Hepatocyte (in vitro differentiated cells): ENCODE measurements at places on chromosomes 2 and 18.

DNA sequence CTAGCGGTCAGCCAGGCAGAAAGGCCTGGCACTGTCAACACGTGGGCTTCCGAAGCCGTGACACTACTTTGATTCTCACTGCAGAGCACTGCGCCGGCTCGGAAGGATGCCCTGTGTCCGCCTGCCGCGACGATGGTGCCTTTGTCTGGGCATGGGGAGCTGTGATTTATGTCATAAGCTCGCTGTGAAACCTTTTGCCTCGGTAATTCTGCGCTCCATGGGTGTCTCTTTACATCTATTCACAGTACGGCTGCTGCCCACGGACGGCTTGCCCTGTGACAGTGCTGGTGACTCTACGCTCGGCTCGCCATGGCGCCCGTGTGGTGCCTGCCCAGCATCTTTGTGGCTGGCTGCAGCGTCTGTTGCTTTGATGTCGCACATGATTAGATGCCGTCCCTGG lies 43.1 kb upstream of the GBX2 start:
- H3K36me3 ChIP-seq, result no peaks in the 10 kb centered on the region
- no peaks in the 10 kb centered on the region for H3K4me1 ChIP-seq
- no peaks in the 10 kb centered on the region for H3K27me3 ChIP-seq
- DNase-seq, result no peak

- H3K27ac ChIP-seq, result peak overlapping the region; percentile 97
- H3K27me3 ChIP-seq, result no peaks in the 10 kb centered on the region
- no peak for DNase-seq
- H3K4me1 ChIP-seq, result peaks cover 47% of the 10 kb centered on the region
Observed at GRCh38 chr2:43191947-43192516, 34.4 kb downstream of the ZFP36L2 start.

DNA sequence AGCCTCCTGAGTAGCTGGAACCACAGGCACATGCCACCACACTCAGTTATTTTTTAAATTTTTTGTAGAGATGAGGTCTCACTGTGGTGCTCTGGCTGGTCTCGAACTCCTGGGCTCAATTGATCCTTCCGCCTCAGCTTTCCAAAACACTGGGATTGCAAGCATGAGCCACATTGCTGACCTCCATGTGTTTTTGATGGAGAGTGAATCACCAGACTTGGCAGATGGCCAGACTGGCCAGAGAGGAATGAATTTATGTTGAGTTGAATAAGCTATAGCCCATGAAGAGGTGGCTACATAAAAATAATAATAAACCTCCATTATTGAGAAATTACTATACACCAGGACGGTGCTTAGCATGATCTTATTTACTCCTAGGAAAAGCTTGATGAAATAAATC lies 91.5 kb downstream of the MREG start:
- no peaks in the 10 kb centered on the region for H3K27me3 ChIP-seq
- H3K4me3 ChIP-seq, result no peak overlapping the region
- DNase-seq, result peak; percentile 42
- H3K4me1 ChIP-seq, result peaks cover 22% of the 10 kb centered on the region
- no peaks in the 10 kb centered on the region for H3K36me3 ChIP-seq
- no peak overlapping the region for H3K27ac ChIP-seq

GRCh38 chr2:229622495-229623355 lies 91.6 kb downstream of the DNER start:
- H3K36me3 ChIP-seq, result no peaks in the 10 kb centered on the region
- no peak overlapping the region for H3K4me3 ChIP-seq
- H3K27ac ChIP-seq, result no peak overlapping the region
- no peaks in the 10 kb centered on the region for H3K27me3 ChIP-seq

DNA sequence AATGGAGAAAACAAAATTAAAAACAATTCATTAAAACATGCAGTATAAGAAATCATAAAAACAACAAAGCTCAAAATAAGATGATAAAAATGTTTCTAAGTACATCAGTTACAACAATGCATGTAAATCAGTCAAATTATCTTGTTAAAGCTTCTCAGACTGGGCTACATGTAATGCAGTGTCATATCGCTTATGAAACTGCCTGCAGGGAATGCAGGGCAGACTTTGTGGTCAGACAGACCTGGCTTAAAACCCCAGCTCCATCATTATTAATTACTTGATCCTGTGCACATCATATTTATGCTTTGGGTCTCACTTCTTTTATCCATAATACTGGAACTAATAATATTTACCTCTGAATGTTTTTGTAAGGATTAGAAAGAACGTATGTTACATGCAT lies 74.6 kb downstream of the PID1 start:
- H3K4me1 ChIP-seq, result no peaks in the 10 kb centered on the region
- no peaks in the 10 kb centered on the region for H3K36me3 ChIP-seq
- DNase-seq, result no peak
- H3K27ac ChIP-seq, result no peak overlapping the region

DNA sequence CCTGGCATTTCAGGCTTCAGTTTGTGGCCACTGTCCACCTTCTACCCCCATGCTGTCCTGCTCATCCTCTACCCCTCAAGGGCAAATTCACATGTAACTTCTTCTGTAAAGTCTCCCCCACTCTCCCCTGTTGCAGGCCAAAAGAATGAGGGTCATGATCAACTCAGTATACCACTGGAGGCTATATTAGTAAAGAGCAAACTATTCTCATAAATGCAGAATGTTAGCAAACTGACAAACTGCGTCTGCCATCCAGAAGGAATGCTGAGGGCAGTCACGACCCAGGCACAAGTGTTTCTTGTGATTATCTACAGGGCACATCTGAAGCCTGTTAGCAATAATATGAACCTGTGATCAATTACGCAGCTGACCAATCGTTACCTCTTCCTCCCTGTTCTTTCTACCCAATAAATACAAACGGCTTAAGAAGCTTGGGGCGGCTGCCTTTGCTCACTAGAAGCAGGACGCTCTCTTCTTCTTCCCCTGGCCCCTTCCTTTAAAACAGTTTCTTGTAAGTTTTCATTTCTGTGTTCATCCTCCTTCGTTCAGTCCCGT lies 58.3 kb downstream of the SEPTIN10 start:
- DNase-seq, result no peak
- H3K27me3 ChIP-seq, result no peaks in the 10 kb centered on the region
- H3K4me3 ChIP-seq, result no peak overlapping the region
- H3K27ac ChIP-seq, result no peak overlapping the region
- no peaks in the 10 kb centered on the region for H3K4me1 ChIP-seq

- no peak overlapping the region for H3K4me3 ChIP-seq
- DNase-seq, result no peak
- H3K27ac ChIP-seq, result no peak overlapping the region
- no peaks in the 10 kb centered on the region for H3K27me3 ChIP-seq
- no peaks in the 10 kb centered on the region for H3K36me3 ChIP-seq
- no peaks in the 10 kb centered on the region for H3K4me1 ChIP-seq
Observed at GRCh38 chr2:94873362-94874276, 2.4 kb downstream of the TEKT4 start.

DNA sequence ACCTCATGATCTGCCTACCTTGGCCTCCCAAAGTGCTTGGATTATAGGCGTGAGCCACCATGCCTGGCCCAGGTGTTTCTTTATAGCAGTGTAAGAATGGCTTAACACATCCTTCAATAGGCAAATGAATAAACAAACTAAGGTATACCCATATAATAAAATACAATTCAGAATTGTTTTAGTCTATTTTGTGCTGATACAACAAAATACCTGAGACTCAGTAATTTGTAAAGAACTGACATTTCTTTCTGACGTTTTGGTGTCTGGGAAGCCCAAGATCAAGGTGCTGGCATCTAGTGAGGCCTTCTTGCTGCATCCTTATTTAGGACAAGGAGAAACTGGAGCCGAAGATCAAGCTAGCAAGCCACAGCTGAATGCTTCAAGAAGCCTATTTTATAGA lies 1372.1 kb upstream of the DDX18 start:
- H3K4me3 ChIP-seq, result no peak overlapping the region
- no peak for DNase-seq
- H3K27ac ChIP-seq, result no peak overlapping the region

GRCh38 chr2:149038442-149039212 lies at the start of gene LYPD6B:
LYPD6B (plus strand) TSS chr2:149038699; CDS start chr2:149130949, 92,250 bp downstream.
- peak within 1 kb of the TSS; percentile 61 for H3K4me3 ChIP-seq
- DNase-seq, result peak; percentile 84
- H3K36me3 ChIP-seq, result no peaks in the 10 kb centered on the region

DNA sequence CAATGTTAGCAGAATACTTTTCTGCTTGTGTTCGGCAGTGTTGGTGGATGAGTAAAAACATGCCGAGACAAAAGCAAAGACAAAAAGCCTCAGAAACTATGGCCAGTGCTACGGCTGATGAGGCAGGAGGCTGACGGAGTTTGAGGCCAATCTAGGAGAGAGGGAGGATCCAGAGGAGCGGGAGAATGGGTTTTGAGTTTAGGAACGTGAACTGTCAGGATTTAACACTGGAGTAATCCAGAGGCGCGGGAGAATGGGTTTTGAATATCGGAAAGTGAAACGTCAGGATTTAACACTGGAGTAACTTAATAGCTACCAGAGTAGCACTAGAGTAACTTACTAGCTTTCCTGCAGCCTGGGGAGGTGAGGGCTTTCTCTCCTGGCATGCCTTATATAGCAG lies 37.4 kb downstream of the LYPD6B start:
- H3K27me3 ChIP-seq, result no peaks in the 10 kb centered on the region
- no peaks in the 10 kb centered on the region for H3K36me3 ChIP-seq
- no peak for DNase-seq
- peak overlapping the region; percentile 21 for H3K27ac ChIP-seq

DNA sequence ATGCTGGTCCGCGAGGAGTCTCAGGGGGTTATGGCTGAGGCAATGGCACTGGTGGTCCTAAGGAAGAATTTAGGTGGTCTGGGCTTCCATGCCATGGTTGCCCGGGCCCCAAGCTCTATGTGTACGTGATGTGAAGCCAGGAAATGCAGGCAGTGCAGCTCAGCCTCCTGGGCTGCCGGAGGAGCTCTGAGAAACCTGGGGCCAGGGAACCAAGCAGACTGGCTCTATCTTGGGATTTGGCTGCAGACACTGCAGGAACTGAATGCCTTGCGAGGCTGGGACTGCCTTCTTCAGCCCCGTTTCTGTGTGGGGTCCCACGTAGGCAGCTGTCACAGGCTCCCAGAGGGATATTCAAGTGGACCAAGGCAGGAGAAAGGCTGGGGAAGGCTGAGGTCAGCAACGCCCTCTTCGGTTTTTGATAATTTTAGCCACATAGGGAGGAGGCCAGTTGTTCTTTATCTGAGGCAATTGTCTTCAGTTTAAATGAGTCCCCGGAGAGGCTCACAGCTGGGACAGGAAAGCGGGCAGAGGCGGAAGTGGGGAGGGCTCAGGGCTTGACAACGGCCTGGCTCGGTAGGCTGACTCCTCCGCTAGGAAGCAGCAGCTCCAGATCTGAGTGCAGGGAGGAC lies 77.7 kb downstream of the RHOB start:
- H3K27ac ChIP-seq, result peak overlapping the region; percentile 71
- H3K36me3 ChIP-seq, result no peaks in the 10 kb centered on the region
- no peak for DNase-seq
- peaks cover 10% of the 10 kb centered on the region for H3K4me1 ChIP-seq
- no peak overlapping the region for H3K4me3 ChIP-seq

DNA sequence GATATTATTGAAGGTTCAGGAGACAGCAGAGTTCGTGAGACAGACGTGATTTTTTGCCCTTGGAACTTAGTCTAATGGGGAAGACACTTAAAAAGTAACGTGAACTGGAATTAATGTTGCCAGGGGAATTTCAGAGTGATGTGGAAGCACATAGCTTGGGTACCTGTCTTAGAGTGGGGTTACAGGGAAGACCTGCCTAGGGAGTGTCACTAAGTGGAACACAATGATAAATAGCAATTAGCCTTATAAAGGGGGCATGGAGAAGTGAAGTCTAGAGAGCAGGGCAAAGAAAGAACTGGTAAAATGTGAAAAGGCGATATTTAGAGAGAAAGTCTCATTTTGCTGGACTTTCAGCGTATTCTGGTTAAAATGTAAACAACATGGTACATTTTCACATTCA lies 306.0 kb upstream of the TCF4 start:
- no peaks in the 10 kb centered on the region for H3K36me3 ChIP-seq
- no peaks in the 10 kb centered on the region for H3K27me3 ChIP-seq
- no peak for DNase-seq
- H3K4me3 ChIP-seq, result no peak overlapping the region
- H3K4me1 ChIP-seq, result no peaks in the 10 kb centered on the region

GRCh38 chr2:7053650-7054265 lies 136.5 kb downstream of the RNF144A start:
- H3K27ac ChIP-seq, result no peak overlapping the region
- no peaks in the 10 kb centered on the region for H3K27me3 ChIP-seq
- DNase-seq, result no peak
- no peaks in the 10 kb centered on the region for H3K4me1 ChIP-seq

GRCh38 chr18:55510809-55511208 lies 77.2 kb downstream of the TCF4 start:
- H3K36me3 ChIP-seq, result no peaks in the 10 kb centered on the region
- H3K4me1 ChIP-seq, result no peaks in the 10 kb centered on the region
- no peak overlapping the region for H3K4me3 ChIP-seq
- H3K27ac ChIP-seq, result peak overlapping the region; percentile 48
- no peak for DNase-seq
- no peaks in the 10 kb centered on the region for H3K27me3 ChIP-seq

GRCh38 chr2:189540551-189540950 lies 40.0 kb downstream of the SLC40A1 start:
- no peaks in the 10 kb centered on the region for H3K36me3 ChIP-seq
- no peak for DNase-seq
- H3K4me1 ChIP-seq, result peaks cover 11% of the 10 kb centered on the region
- H3K27me3 ChIP-seq, result no peaks in the 10 kb centered on the region

GRCh38 chr2:201363857-201364560 lies 6.9 kb upstream of the FLACC1 start:
- H3K4me3 ChIP-seq, result no peak overlapping the region

DNA sequence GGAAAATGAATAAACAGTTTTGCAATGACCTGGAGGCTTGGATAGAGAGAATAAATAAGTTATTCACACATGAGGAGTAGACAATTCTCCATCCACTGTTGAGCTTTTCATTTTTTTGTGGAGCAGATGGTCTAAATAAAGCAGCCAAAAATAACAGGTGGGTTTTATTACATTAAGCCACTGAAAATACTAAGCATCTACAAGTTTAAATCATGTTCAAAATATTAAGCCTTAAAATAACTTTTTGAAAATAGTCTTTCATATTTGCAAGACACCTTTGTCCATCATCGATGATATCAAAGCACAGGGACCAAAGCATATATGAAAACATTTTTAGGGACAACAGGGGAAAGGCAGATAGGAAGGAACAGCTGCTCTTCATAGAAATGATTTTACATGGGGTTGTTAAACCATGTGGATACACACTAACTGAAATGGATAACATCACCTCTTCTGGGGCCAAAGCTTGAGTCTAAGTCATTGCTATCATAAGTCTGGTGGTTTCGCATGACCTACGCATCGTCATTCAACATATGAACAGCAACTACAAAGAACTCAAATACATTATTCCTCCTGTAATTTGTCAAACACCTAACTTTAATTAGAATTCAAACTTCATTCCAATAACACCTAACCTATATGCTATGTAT lies 197.6 kb upstream of the CHST9 start:
- H3K4me1 ChIP-seq, result peaks cover 5% of the 10 kb centered on the region
- H3K4me3 ChIP-seq, result no peak overlapping the region
- H3K27ac ChIP-seq, result no peak overlapping the region
- H3K27me3 ChIP-seq, result no peaks in the 10 kb centered on the region
- H3K36me3 ChIP-seq, result no peaks in the 10 kb centered on the region
